Diencephalon (tissue), 1 donor: ENCODE measurements at places on chromosomes 13 and 19. TPM values are rescaled to one million over a fixed set of nuclear protein-coding genes. Genes with fewer than 3 reads are reported as not detected.

KLK4 gene
- not detected for total RNA-seq

GAPDHS gene
- not detected for total RNA-seq

ZFP30 gene
- 84.7 TPM for total RNA-seq

CILP2 gene
- total RNA-seq: 1.8 TPM

UGGT2 gene
- 63.7 TPM for total RNA-seq

RNF113B gene
- not detected for total RNA-seq

NDFIP2 gene
- 57.4 TPM for total RNA-seq
